ENCODE measurements at places on chromosomes 6 and 20.

- DNase-seq, result peak; percentile 29
These were observed 5.5 kb downstream of the ZSCAN12 start for GRCh38 chr6:28393912-28394662.

DNA sequence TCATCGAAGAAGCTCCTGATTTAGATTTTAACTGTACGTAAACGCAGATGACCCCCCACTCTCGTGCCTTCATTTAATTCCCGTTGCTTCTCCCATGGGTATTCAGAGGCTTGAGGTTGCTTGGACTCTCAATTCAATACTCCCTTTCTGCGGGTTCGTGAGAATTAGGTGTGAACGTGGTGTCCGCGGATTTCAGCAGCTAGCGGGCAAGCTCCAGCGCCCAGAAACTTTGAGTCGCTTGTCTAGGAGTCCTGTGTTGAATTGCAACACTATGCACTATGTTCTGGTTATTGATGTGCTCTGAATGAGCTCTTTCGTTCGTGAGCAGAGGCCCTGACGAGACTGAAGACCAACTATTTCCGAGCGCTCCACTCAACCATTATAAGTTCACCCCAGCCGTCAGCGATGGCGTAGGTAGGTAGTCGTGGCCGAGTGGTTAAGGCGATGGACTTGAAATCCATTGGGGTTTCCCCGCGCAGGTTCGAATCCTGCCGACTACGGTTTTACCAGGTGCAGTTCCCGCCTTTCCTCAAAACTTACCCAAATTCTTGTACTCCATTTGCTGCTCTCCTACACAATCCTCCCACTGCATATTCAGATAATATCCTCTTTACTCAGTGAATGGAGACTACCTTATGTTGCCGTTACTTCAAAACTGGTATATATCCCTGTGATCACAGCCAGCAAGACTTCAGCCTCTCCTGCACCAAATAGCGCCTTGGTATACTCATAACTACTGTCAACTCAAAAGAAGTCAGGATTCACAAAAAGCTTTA lies 72.6 kb upstream of the ZNF184 start:
- no peak for DNase-seq

DNA sequence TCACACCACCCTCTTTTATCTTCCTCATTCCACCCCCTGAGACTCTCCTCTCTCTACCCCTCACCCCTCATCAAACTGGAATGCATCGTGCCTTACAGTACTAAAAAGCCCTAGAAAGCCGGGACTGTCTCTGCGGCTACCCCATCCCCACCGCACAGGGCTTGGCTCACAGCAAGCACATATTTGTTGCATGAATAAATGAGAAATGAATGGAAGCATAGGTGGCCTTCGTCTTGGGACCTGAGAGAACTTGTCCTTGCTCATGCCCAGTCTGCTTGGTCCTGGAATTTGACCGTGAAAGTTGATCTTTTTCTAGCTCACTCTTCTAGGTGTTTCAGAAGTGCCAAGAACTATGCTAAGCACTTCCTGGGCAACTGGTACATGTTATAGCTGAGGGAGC lies 53.3 kb downstream of the APCDD1L start:
- no peak for DNase-seq

DNA sequence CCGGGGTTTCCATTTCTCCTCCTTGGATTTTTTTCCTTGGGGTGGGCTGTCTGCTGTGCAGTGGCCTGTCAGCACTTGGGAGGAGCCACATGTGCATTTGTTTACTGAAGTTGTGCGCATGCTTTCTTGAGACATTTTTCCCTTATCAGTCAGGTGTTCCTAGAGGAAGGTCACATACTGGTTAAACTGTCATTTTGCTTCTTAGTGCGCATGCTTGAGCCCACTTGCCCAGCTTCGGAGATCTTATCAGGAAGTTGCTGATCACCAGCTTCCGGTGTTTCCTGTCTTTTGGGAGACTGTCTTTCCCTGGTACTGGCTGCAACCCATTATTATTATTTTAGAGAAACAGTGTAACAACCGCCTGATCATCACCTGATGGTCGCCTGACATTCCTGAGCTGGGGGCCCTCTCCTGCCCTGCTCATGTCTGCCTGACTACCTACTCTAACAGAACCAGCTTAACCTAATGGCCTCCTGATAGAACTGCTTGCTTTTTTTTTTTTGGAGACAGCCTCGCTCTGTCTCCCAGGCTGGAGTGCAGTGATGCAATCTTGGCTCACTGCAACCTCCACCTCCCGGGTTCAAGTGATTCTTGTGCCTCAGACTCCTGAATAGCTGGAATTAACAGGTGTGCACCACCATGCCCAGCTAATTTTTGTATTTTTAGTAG lies 378 bp upstream of the ERVFRD-1 start:
- DNase-seq, result no peak

- DNase-seq, result no peak
These were observed 16.1 kb upstream of the ASF1A start for GRCh38 chr6:118877806-118878205.
